ENCODE measurements at places on chromosomes 5 and 9. TPM values are rescaled to one million over a fixed set of nuclear protein-coding genes. Genes with fewer than 3 reads are reported as not detected.

SAXO1 gene
- 0.48 TPM for total RNA-seq

CDX1 gene
- total RNA-seq, result 5.0 TPM

MINAR2 gene
- not detected for total RNA-seq

CTXN3 gene
- total RNA-seq, result not detected

NSUN2 gene
- total RNA-seq, result 63.4 TPM

PCDHB4 gene
- total RNA-seq, result 2.7 TPM

FAM78A gene
- total RNA-seq, result 0.79 TPM

TAF11L10 gene
- not detected for total RNA-seq

ANKRD55 gene
- not detected for total RNA-seq

GABRA1 gene
- 1.8 TPM for total RNA-seq

SYK gene
- total RNA-seq, result 13.0 TPM

C9orf153 gene
- total RNA-seq, result not detected

CAPSL gene
- total RNA-seq, result 0.45 TPM

SERINC5 gene
- total RNA-seq, result 59.0 TPM

ESM1 gene
- 0.17 TPM for total RNA-seq

IL13 gene
- total RNA-seq, result not detected

SLC23A1 gene
- total RNA-seq, result 1.6 TPM

INIP gene
- 34.5 TPM for total RNA-seq

ANKS6 gene
- total RNA-seq, result 25.2 TPM

RAB14 gene
- total RNA-seq, result 59.4 TPM

ANKRD33B gene
- total RNA-seq, result 3.4 TPM

CEMIP2 gene
- 58.1 TPM for total RNA-seq

PRSS3 gene
- total RNA-seq, result 0.86 TPM

CD14 gene
- 0.17 TPM for total RNA-seq

PPWD1 gene
- 30.1 TPM for total RNA-seq

APBA1 gene
- total RNA-seq, result 6.9 TPM

ST8SIA4 gene
- total RNA-seq, result 18.0 TPM

SPINK14 gene
- total RNA-seq, result not detected

CARTPT gene
- total RNA-seq, result 0.43 TPM

IRX2 gene
- total RNA-seq, result 31.4 TPM

FOXD4 gene
- 0.17 TPM for total RNA-seq

ARL14EPL gene
- not detected for total RNA-seq

ANKRD31 gene
- 0.45 TPM for total RNA-seq

BTNL8 gene
- 0.87 TPM for total RNA-seq

PCDHGA1 gene
- 0.74 TPM for total RNA-seq
